ENCODE measurements at places on chromosomes 1 and 21. TPM values are rescaled to one million over a fixed set of nuclear protein-coding genes. Genes with fewer than 3 reads are reported as not detected.

The DENND2C gene
- 1.1 TPM for total RNA-seq

DNA sequence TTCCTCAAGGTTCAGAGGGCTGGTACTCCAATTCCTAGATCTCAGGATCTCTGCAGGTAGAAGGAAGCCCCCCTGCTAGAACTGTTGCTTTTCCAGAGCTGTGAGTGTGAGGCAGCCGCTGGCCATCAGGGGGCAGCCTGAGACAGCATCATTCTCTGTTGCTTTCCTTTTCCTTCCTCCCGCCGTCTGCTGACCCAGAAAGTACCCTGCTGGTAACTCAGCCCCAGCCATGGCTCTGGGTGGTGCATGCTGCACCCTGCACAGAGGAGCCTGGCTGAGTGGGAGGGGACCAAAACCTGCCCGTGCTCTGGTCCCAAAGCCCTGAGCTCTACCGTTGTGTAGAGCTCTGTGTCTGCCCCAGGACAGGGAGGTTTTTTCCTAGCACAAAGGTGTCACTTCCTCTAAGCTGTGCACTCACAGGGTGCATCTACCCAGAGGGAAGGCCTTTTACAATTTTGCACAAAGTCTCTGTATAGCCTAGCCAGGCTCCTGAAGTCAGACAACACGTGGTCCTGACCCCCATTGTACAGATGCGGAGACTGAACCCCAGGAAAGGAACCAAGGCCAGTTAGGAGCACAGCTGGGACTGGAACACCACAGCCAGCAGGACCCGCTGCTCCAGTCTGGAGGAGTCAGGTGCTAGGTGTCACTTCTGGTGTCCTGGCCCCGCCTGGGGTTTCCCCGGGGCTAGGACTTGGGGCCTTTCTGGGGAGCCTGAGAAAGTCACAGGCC lies 5.6 kb upstream of the FAM131C start:
- peaks cover 63% of the 10 kb centered on the region for H3K4me1 ChIP-seq
- no peaks in the 10 kb centered on the region for H3K36me3 ChIP-seq
- DNase-seq, result peak; percentile 82
- no peaks in the 10 kb centered on the region for H3K27me3 ChIP-seq
- H3K27ac ChIP-seq, result peak overlapping the region; percentile 20

GRCh38 chr1:48470950-48471690 lies 884 bp downstream of the SPATA6 start:
- no peak overlapping the region for H3K4me3 ChIP-seq
- no peaks in the 10 kb centered on the region for H3K4me1 ChIP-seq
- no peaks in the 10 kb centered on the region for H3K27me3 ChIP-seq
- H3K27ac ChIP-seq, result no peak overlapping the region

DNA sequence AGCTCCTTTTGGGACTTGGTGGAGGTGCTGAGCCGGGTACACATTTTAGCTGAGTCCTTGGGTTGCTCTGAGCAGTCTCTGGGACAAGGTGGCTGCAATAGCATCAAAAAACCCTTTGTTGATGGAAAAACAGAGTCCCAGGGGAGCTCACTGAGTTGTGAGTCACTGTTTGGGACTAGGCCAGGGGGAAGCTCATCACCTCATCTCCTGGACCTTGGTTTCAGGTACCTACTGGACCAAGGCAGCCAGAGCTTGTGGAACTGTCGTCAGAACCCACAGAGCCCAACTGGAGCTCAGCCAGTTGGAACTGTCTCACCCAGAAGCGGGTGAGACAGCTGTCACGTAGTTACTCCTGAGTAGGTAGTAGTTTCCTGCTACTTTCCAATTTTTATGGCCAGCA lies 146.7 kb downstream of the HLX start:
- H3K4me1 ChIP-seq, result no peaks in the 10 kb centered on the region
- no peaks in the 10 kb centered on the region for H3K27me3 ChIP-seq
- no peak for DNase-seq
- no peak overlapping the region for H3K27ac ChIP-seq

- no peak overlapping the region for H3K27ac ChIP-seq
- DNase-seq, result no peak
- H3K4me3 ChIP-seq, result no peak overlapping the region
- no peaks in the 10 kb centered on the region for H3K4me1 ChIP-seq
Observed at GRCh38 chr1:116886291-116886878, 23.3 kb upstream of the PTGFRN start.

DNA sequence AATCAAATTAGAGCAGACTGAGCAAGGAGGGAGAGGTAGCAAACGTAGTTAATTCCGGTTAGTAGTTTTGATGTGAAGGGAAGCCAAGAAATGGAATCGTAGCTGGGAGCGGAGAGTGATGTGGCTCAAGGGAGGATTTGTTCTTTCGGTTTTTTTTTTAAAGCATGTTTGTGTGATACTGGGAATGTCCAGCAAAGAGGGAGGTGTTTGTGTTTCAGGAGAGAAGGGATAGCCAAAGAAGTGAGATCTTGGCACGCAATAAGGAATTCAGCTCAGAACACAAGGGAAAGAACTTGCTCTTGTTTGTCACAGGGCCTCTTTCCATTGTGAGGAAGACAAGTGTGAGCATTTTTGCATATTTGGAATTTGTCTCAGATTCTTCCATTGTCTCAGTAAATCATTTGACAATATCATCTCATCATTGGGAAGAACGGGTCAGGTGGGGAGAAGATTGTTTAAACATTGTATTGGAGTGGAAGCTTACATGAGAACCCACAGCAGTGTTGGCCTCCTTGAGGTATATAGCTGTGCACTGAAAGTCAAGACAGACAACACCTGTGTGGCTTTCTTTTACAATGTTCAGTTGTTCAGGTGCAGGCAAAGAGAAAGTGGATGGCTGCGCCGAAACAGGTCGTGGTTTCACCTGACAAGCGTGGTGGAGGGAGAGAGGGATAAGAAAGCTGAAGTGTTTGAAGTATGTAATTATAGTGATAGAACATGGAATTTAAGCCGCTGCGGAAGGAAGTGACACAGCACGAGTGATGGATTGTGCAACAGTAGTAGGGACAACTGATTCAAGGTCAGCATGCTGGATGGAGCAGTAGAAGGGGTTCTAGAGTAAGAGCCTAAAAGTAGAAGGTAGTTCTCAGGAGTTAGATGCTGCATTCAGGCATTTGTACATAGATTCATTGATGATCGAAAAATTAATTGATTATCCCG lies 25.4 kb downstream of the FMN2 start:
- no peak for DNase-seq
- H3K4me3 ChIP-seq, result no peak overlapping the region
- peaks cover 37% of the 10 kb centered on the region for H3K27me3 ChIP-seq
- H3K36me3 ChIP-seq, result no peaks in the 10 kb centered on the region
- no peaks in the 10 kb centered on the region for H3K4me1 ChIP-seq
- H3K27ac ChIP-seq, result no peak overlapping the region

The LMX1A gene
- total RNA-seq, result not detected

GRCh38 chr1:96474985-96475743 lies 246.4 kb upstream of the PTBP2 start:
- no peak overlapping the region for H3K4me3 ChIP-seq
- no peaks in the 10 kb centered on the region for H3K4me1 ChIP-seq
- DNase-seq, result no peak
- no peaks in the 10 kb centered on the region for H3K27me3 ChIP-seq
- H3K27ac ChIP-seq, result no peak overlapping the region
